ENCODE measurements at places on chromosomes 5 and 9.
A peak's percentile ranks its signal among the peaks of the same experiment; 100 is the strongest.

DNA sequence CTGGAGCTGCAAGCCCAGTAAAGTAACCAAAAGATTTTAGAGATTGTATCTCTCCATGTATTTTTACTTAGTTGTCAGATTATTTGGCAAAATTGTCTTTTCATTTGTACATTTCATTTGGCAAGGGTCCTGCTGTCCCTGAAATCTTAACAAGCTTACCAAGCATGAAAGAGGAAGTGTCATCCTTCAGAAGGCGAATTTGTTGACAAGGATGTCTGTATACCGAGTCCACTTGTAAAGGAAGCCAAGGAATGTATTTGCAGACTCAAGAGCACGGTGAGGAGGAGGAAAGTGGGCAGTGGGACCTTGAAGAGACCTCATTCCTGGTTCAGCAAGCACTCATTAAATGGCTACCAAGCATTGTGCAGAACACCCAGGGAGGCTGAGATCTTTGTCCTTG is 7.5 kb upstream of the OTULINL start:
- DNase-seq = no peak

DNA sequence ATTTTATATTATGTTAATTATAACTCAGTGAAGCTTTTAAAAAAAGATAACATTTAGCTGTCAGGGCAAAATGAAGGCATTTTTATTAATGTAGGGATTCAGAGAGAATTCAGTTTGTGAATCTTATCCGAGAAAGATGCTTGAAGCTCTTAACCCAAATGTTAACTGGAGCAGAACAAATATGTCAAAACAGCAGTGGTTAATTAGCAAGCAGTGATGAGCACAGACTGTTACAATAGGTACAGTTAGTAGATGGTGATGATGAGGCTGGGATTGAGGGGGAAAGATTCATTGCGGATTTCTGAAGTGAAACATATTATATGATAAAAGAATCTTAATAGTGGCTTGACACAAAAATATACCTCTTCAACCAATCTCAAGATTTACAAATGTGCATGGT is 356.7 kb downstream of the DIRAS2 start:
- DNase-seq = no peak

- no peak for DNase-seq
These were observed 7.5 kb upstream of the CMBL start for GRCh38 chr5:10315201-10315600.

GRCh38 chr9:133807818-133808217 is 69.7 kb upstream of the SARDH start:
- no peak for DNase-seq

- DNase-seq = no peak
These were observed 128.6 kb upstream of the EFNA5 start for GRCh38 chr5:107799306-107799705.

GRCh38 chr9:70303268-70303667 is 44.5 kb downstream of the SMC5 start:
- no peak for DNase-seq

- DNase-seq = no peak
These were observed 70.8 kb upstream of the CDKN2B start for GRCh38 chr9:22079873-22080341.

GRCh38 chr9:109311286-109311685 is 9.6 kb downstream of the EPB41L4B start:
- DNase-seq = no peak

DNA sequence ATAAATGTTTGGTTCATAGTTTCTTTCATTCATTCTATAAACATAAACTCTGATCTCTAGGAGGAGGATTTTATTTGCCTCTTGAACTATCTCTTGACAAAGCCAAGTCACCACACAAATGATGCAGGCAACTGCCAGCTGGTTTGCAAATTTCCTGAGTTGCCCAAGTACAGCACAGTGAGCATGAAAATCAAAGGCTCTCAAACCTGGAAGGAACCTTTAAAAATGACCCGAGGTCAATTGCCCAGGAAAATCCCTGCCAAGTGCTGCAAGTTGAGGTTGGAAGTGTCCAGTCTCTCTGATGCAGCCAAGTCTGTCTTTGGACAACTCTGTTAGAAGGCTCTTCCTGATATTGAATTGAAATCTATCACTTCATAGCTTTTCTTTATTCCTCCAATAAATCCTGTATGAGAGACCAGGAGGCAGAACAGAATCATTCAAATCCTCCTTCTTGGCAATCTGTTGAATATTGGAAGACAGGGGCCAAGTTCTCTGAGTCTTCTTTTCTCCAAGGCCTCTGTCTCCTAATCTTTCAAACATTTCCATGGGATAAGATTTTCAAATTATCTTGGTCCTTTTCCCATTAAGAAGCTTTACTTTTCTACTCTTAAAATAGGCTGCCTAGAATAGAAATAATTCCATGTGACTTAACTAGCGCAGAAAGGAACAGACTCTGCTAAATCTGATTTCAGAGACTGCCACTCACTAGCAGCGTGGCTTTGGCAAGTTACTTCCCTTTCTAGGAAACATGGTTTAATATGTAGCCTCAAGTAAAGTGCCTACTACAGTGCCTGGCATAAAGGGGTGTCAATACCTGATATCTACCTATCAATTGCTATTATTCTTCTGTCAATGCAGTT is 159.2 kb downstream of the SNX18 start:
- DNase-seq = no peak

DNA sequence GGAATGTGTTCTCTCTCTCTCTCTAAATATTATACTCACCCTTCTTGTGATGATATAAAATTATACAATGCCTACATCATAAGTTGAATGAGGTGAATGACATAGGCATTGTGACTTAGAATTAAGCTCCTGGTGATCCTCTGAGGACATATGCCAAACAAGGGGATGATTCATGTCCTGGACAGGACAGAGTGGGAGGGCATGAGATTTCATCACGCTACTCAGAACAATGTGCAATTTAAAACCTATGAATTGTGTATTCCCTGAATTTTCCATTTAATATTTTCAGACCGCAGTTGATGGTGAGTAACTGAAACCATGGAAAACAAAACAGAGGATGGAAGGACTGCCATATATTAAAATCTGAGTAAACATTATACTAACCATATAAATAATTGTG is 782.2 kb upstream of the NUDT12 start:
- DNase-seq = no peak

DNA sequence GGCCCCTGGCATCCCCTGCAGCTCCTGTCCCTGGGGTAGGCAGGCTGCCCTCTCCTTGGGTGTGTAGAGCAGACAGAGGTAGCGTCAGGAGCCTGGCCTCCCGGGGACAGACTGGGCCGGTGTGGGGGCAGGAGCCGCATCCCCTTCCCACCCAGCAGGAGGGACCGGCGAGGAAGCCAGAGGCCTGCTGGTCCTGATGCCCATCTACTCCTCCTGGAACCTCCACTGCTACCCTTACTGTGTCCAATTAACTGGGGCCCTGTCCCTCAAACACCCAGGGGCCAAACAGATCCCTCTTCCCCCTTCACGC is 15.6 kb downstream of the RALGDS start:
- no peak for DNase-seq

GRCh38 chr5:149207831-149208230 is 63.8 kb upstream of the AFAP1L1 start:
- DNase-seq = no peak

DNA sequence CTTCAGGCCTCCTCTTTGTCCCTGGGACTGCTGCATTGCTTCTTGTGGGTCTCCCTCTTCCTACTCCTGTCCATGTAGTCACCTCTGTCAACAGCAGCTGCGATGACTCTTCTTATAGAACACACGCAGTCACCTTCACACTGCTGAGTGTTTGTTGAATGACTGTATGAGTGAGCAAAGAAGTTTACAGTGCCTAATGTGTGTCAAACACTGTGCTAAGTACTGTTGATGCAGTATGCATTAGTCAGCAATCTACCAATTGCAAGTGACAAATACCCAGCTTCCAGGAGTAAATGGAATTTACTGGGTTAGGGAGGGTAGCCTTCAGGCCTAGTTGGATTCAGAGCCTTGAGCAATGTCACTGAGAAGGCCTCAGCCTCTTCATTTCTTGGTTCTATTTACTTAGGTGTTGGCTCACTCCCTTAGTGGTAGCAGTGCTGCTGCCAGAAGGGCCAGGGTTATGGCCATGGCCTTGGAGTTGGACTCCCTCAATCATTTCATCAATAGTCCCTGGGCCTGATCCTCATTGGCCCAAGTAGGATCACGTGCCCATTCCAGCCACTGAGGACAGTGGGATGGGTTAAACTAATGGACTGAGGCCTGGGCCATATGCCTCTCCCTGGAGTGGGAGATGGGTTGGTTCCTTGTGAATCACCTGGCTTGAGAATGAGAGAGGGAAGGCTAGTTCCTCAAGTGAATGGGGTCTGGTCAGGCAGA is 93.5 kb downstream of the RGS3 start:
- no peak for DNase-seq

DNA sequence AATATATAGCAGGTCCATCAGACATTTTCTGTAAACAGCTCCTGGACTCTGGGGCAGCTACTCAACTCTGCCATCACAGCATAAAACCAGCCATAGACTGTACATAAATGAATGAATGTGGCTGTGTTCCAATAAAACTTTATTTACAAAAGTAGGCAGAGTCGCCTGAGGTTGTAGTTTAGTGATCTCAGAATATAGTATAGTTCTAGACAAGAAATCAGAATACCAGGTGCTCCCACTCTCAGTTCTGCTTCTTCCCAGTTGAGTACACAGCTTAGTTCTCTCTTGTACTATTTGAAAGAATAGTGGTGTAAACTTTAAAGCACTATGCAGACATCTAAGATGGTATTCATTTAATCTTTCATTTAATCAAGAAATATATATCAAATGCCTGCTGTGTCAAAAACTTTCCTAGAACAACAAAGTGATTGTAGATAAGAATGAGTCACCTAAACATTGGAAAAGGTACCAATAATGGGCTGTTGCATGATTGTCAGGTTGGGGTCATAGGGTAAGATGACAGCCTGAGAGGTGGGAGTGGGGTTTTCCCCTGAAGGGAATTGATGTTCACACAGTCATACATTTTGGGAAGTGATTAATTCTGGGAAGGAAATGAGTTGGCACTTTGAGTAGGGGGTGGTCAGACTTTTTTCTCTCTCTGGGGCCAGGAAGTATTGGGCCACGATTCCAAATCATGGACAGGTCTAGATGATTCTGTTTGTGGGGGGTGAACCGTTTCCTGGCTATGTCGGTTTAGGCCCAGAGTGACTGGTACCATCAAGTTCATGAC is 37.0 kb downstream of the TNFSF8 start:
- no peak for DNase-seq

DNA sequence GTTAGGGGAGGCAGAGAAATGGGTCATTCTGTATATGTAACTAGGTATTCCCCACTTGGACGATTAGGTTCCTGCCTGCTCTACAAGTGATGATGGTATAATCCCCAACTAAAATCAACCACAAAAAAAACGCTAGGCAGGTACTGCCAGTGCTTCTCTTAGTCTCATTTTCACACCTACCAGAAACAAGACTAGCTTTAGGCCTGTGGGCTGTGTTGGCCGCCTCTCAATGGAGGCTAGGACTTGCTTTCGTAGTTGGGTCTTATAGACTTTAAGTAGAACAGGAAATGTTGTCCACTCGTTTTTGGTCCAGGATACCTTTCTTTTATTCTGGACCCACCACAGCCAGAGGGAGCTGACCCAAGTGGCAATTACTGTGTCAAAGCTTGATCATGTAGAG is 111.8 kb downstream of the UNC13B start:
- DNase-seq = no peak

- DNase-seq = no peak
These were observed 286.9 kb upstream of the TARS1 start for GRCh38 chr5:33153831-33154230.

DNA sequence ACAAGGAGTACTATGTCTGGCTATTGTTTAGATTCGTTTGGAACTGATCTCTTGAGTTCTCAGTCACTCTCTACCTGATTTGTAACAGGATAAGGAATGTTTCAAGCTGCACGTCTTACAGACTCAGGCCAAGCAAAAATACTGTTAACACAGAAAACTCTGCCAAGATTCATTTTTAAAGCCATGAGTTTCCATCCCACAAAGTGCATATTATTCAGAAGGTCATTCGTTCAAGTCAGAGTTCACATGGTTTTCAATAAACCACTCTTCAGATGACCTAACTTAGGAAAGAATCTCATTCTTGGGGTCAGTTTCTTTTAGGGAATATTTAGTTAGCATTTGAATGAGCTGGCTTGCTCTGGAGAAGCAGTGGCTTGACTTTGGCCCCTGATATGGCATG is 49.3 kb downstream of the F2R start:
- no peak for DNase-seq

- DNase-seq = peak; percentile 22
These were observed 125.0 kb upstream of the NR5A1 start for GRCh38 chr9:124632077-124632621.

- no peak for DNase-seq
These were observed 304.8 kb upstream of the EFNA5 start for GRCh38 chr5:107975568-107975967.

- no peak for DNase-seq
These were observed 85.7 kb upstream of the FBXW11 start for GRCh38 chr5:172091956-172092732.

DNA sequence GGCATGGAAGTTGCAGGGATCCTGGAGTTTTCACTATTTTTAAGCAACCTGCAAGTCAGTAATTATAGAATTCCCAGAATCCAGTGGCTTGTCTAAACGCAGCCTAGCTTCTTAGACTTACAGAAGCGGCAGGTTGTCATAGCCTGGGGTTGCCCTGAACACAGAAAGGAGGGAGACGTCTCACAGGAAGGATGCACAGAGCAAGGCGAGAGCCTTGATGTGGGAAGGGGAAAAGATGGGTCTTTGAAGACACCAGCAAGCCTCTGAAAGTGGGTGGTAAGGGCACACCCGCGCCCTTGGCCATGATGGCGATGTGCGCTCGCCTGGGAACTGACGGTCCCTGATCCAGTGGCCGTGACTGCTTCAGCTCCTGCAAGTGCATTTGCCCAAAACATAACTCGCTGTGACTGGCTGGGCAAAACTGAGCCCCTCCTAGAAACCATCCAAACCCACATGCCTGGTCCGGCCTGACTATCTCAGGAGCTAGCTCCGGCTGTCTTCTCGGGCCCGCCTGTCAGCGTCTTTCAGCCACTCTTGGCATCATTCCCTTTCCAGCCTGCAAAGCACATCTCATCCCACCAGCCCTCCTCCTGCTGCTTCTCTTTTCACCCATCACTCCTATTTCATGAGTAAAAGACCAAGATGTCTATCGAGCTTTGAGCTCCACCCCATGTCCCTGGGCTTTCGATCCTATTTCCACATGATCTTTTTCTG is 17.1 kb downstream of the FBP1 start:
- no peak for DNase-seq

DNA sequence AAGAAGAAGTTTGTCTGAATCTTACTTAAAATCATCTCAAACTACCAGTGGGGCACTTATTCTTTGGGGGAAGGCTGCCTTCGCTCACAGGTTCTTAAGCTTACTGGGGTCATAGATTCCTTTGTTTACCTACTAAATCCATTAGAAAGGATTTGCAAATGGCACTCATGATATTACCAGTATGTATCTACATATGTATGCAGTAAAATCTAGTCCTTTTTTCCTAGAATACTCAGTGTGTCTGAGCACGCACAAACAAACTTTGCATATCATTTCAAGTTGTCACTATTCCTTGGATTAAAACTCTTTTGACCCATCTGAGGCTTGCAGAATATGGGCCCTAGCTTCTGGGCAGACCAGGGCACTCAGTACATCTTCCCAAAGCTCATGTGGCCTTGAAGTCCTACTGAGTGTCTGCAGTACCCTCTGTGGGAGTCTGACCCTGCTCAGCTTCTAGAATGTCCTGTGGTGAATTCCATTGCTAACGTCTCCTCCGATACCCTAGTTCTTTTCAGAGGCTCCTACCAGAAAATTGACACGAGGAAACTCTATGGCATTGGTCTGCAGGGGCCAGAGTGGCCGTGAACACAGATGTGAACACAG is 297.9 kb downstream of the SLIT3 start:
- no peak for DNase-seq

GRCh38 chr9:121269642-121270254 is 1.8 kb downstream of the GSN start:
- DNase-seq = no peak

Measured in SK-N-MC (cell line).